ENCODE measurements at places on chromosomes 6 and 20.

GRCh38 chr20:8834851-8835250 lies 234.0 kb upstream of the PLCB4 start:
- no peak overlapping the region for H3K27ac ChIP-seq
- H3K4me3 ChIP-seq: no peak overlapping the region
- H3K27me3 ChIP-seq: no peaks in the 10 kb centered on the region
- H3K36me3 ChIP-seq: peaks cover 6% of the 10 kb centered on the region

- no peak for DNase-seq
- no peaks in the 10 kb centered on the region for H3K4me1 ChIP-seq
- no peak overlapping the region for H3K4me3 ChIP-seq
Observed at GRCh38 chr6:25781134-25781533, 26.6 kb downstream of the SLC17A4 start.

- peaks cover 32% of the 10 kb centered on the region for H3K4me1 ChIP-seq
- H3K27me3 ChIP-seq: peaks cover 7% of the 10 kb centered on the region
- no peaks in the 10 kb centered on the region for H3K36me3 ChIP-seq
- peak overlapping the region; percentile 15 for H3K27ac ChIP-seq
- no peak overlapping the region for H3K4me3 ChIP-seq
- DNase-seq: peak; percentile 11
Observed at GRCh38 chr6:52340603-52340880, 21.4 kb upstream of the PAQR8 start.

GRCh38 chr6:51569594-51569993 lies 517.8 kb downstream of the PKHD1 start:
- H3K27ac ChIP-seq: no peak overlapping the region
- H3K36me3 ChIP-seq: no peaks in the 10 kb centered on the region
- no peaks in the 10 kb centered on the region for H3K4me1 ChIP-seq
- no peak overlapping the region for H3K4me3 ChIP-seq
- H3K27me3 ChIP-seq: no peaks in the 10 kb centered on the region

DNA sequence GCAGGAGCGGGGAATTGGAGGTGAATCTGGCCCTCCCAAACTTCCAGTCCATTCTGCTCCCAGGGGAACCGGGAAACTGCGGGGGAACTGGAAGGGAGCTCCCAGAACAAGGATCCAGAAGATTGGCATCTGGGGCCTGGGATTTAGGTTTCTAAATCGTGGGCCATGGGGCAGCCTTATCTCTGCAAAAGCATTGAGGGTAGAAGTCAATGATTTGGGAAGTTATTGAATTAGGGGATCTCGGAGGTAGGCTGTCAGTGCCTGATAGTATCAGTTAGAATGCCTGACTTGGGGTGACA lies 45.1 kb downstream of the HNF4A start:
- H3K27ac ChIP-seq: no peak overlapping the region
- H3K4me1 ChIP-seq: peaks cover 22% of the 10 kb centered on the region
- H3K4me3 ChIP-seq: no peak overlapping the region
- H3K27me3 ChIP-seq: peaks cover 33% of the 10 kb centered on the region

GRCh38 chr20:51335329-51335841 lies 207.1 kb downstream of the NFATC2 start:
- peak overlapping the region; percentile 42 for H3K4me3 ChIP-seq
- peaks cover 78% of the 10 kb centered on the region for H3K4me1 ChIP-seq
- 0 out of 2 replicates have a peak, but pooled peaks cover 5% of the 10 kb centered on the region for H3K36me3 ChIP-seq
- no peaks in the 10 kb centered on the region for H3K27me3 ChIP-seq
- H3K27ac ChIP-seq: peak overlapping the region; percentile 94

DNA sequence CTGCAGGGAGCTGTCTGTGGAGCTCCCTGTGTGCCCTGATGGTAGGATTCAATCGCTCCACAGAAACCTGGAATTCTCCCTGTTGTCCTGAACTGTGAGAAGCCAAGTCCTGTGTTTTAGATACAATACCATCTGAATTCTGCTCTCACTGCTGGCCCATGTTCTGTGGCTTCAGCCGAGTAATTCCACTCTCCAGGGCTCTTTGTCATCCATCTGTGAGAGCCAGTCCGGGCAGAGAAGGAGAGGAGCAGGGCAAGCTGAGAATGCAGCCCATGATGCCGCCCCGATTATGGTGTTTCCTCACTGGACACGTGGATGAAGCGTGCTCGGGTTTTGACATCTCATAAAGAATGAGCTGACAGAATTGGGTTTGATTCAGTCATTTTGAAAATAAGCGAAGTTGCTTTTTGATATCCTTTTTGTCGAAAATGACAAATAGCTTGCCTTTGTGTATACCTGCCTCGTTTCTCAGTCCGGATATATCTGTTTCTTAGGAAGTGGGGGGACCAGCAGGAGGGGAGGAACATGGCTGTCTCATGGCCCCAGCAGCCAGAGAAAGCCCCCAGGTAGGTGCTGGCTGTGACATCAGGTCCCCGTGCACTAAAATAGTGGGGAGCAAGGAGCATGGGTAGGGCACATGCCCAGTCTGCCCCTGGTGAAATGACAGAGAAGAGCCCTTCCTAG lies 8.2 kb upstream of the CD93 start:
- no peak overlapping the region for H3K4me3 ChIP-seq
- H3K27ac ChIP-seq: no peak overlapping the region
- DNase-seq: no peak
- H3K36me3 ChIP-seq: no peaks in the 10 kb centered on the region
- H3K27me3 ChIP-seq: peaks cover 31% of the 10 kb centered on the region

DNA sequence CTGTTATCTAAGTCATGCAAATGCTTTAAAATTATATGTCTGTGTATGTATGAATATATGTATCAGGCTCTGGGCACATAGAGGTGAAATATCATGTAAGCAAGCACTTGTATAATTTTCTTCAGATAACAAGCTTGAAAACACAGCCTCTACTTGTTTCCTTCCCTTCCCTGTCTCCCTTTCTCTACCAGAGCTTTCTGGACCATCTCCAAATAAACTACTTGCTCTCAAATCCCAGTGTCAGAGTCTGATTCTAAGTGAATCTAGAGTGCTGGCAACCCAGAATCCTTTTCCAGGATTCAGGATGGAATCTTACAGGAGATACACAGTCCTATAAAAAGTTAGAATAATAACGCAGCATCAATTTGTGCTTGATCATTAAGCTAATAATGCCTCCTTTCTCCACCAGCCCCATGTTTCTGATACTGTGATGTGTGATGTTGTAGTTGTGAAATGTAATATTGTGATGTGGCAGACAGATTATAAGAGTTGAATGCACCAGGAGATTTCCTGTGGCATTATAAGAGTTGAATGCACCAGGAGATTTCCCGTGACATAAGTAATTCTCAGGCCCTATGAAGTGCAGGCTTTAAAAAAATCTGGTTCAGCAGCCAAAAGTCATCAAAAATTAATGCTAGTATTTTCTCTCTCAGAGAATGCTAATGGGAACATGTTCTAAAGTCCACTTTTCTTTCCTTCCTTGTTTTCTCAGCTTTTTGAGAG lies 89.6 kb downstream of the PCSK2 start:
- no peaks in the 10 kb centered on the region for H3K36me3 ChIP-seq
- no peak for DNase-seq
- no peak overlapping the region for H3K27ac ChIP-seq

- no peak for DNase-seq
- H3K4me1 ChIP-seq: no peaks in the 10 kb centered on the region
- no peak overlapping the region for H3K4me3 ChIP-seq
Observed at GRCh38 chr6:102356170-102356569, 962.7 kb downstream of the GRIK2 start.

GRCh38 chr20:41339957-41340326 lies 679 bp upstream of the LPIN3 start:
- H3K4me3 ChIP-seq: peak overlapping the region; percentile 87
- peak; percentile 65 for DNase-seq
- H3K4me1 ChIP-seq: peaks cover 29% of the 10 kb centered on the region

GRCh38 chr20:50292591-50293283 lies 102.1 kb downstream of the CEBPB start:
- peak; percentile 90 for DNase-seq
- H3K4me1 ChIP-seq: peaks cover 26% of the 10 kb centered on the region
- no peaks in the 10 kb centered on the region for H3K36me3 ChIP-seq
- H3K27me3 ChIP-seq: peaks cover 2% of the 10 kb centered on the region

DNA sequence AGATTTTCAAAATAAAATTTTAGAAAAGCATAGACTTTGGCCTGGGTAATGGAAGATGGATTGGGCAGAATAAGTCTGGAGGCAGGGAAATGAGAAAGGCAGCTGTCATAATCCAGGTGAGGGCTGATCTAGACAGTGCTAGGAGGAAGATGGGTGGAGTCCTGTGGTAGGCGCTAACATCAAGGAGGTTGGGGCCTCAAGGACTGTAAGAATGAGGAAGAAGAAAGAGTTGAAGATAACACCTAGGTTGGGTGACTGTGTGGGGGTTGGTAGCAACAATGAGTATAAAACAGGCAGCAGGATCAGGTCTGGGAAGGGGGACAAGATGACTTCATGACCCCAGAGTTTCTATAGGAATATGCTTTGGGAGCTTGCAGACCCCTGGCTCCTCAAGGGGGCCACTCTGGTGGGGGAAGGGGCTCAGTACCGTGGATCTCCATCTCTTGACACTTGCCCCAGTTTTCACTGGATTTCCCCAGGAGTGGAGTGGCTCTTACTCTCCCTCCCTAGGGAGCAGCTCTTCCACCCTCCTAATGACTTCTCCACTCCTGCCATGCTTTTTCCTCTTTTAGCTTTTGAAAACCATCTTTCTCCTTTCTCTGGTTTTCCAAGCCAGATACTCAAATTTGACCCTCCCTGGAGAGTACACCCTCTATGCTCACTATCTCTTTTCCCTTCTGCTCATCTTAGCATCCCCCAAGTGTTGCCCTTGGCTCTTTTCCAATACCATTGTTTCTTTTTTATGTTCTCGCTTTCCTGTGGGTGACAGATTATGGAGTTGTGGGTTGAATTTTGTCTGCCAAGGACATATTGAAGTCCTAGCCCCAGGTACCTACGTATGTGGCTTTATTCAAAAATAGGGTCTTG lies 14.8 kb downstream of the TRIM31 start:
- H3K27ac ChIP-seq: no peak overlapping the region
- H3K36me3 ChIP-seq: no peaks in the 10 kb centered on the region
- peaks cover 39% of the 10 kb centered on the region for H3K27me3 ChIP-seq
- no peak for DNase-seq

- H3K4me1 ChIP-seq: peaks cover 6% of the 10 kb centered on the region
- no peak for DNase-seq
- peaks cover 18% of the 10 kb centered on the region for H3K27me3 ChIP-seq
- no peak overlapping the region for H3K4me3 ChIP-seq
Observed at GRCh38 chr6:53943395-53943794, 148.6 kb downstream of the LRRC1 start.

GRCh38 chr6:36109092-36109491 lies 21.2 kb upstream of the MAPK13 start:
- H3K4me1 ChIP-seq: peaks cover 20% of the 10 kb centered on the region
- peaks cover 56% of the 10 kb centered on the region for H3K36me3 ChIP-seq
- H3K27me3 ChIP-seq: peaks cover 6% of the 10 kb centered on the region

GRCh38 chr20:62925420-62926228 lies 681 bp downstream of the DIDO1 start:
- no peaks in the 10 kb centered on the region for H3K36me3 ChIP-seq
- H3K27me3 ChIP-seq: no peaks in the 10 kb centered on the region
- peaks cover 71% of the 10 kb centered on the region for H3K4me1 ChIP-seq
- no peak for DNase-seq
- peak overlapping the region; percentile 96 for H3K4me3 ChIP-seq

DNA sequence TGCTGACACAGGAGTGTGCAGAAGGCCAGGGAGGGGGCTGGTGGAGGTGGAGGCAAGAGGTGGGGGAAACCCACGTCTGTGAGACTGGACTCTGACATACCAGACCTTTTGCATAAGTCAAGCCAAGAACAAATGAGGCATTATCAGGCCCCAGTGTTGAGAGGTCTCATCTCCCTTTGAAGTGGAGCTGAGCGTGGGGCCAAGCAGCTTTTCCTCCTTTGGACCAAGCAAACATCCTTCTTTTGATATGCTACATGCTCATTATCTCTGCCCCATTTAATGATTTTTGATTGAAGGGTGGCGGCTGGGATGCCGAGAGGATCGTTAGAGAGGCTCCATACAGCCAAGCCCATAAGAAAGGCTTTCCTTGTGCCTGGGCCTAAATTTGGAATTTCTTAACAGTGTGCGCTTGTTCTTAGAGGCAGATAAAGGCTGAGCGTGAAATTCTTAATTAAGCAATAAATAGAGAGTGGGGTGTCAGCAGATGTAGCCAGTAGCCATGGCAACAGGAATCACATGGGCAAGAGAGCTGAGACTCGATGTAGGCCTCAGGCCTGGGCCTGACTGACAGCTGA lies 244.5 kb downstream of the PKHD1 start:
- no peaks in the 10 kb centered on the region for H3K36me3 ChIP-seq
- no peaks in the 10 kb centered on the region for H3K4me1 ChIP-seq
- no peak overlapping the region for H3K4me3 ChIP-seq
- no peak overlapping the region for H3K27ac ChIP-seq
- DNase-seq: no peak
- H3K27me3 ChIP-seq: no peaks in the 10 kb centered on the region

DNA sequence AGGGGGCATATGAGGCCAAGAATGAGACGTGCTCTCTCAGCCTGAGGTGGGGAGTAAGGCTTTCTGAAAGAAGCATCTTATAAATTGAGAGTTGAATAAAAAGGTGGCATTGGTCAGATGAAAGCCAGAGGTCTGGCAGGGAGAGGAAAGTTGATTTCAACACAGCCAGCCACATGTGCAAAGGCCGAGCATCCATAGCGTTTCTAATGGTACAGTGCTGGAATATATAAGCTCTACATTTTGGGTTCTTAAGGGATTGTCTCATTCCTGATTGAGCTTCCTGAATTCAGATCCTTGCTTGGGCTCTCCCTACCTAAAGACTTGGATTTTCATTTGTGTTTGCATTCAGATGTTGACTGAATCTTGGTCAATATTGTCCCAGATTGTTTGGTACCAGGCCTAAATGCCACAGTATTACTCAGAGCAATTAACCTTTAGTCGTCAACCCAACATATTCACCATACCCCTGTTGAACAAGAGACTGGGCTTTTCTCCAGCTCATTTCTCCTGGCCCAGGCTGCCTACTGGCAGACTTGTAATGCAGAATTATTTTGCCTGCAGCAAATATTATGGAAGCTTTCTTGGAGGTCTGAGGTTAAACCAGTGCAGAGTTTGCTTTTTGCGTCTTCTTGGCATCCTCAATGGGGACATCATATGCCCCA lies 14.5 kb upstream of the BCAS1 start:
- peak; percentile 35 for DNase-seq
- peaks cover 42% of the 10 kb centered on the region for H3K4me1 ChIP-seq
- peaks cover 4% of the 10 kb centered on the region for H3K27me3 ChIP-seq
- H3K36me3 ChIP-seq: no peaks in the 10 kb centered on the region

- DNase-seq: no peak
- no peak overlapping the region for H3K27ac ChIP-seq
- H3K4me3 ChIP-seq: no peak overlapping the region
- no peaks in the 10 kb centered on the region for H3K36me3 ChIP-seq
- H3K4me1 ChIP-seq: no peaks in the 10 kb centered on the region
- peaks cover 1% of the 10 kb centered on the region for H3K27me3 ChIP-seq
Observed at GRCh38 chr6:52098721-52099120, 11.3 kb upstream of the PKHD1 start.

All from HFFc6 (cell line).